Activated CD4-positive, CD25-positive, alpha-beta regulatory T cell (primary cell): ENCODE measurements at places on chromosomes 6 and 20.
A peak's percentile ranks its signal among the peaks of the same experiment; 100 is the strongest.

DNA sequence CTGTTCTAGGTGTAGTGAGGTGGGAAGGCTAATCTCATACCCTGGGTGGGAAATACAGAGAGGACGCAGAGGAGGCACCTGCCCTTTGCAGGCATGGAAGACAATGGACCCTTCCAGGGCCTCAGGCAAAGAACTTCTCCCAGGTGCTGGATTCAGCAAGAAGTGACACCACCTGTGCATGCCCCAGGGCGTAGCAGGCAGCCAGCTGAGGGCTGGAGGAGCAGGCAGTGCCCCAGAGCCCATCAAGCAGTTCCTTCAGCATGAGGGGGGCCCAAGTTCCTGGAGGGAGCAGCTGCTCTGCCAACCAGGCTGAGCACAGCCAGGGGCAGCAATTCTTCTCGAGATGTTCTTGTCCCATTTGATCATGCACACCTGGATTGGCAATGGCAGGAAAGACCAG is 170.3 kb upstream of the PDE10A start:
- no peak for DNase-seq

DNA sequence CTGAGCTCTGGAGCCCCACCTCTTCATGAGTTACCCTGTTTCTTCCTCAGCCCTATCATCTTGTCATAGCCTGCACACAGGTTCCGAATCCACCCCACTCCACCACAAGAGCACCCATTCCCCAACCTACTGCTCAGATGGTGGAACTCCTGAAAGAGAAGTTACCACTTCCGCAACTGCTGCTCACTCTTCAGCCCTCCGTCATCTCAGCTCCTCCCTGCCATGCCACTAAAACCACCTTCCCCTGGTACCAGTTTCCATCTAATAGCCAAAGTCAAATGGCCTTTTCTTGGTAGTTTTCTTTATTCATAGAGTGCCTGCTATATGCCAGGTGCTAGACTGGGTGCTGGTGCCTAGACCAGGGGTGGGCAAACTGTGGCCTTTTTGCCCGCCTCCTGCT is 3.9 kb downstream of the RAB22A start:
- no peak for DNase-seq

DNA sequence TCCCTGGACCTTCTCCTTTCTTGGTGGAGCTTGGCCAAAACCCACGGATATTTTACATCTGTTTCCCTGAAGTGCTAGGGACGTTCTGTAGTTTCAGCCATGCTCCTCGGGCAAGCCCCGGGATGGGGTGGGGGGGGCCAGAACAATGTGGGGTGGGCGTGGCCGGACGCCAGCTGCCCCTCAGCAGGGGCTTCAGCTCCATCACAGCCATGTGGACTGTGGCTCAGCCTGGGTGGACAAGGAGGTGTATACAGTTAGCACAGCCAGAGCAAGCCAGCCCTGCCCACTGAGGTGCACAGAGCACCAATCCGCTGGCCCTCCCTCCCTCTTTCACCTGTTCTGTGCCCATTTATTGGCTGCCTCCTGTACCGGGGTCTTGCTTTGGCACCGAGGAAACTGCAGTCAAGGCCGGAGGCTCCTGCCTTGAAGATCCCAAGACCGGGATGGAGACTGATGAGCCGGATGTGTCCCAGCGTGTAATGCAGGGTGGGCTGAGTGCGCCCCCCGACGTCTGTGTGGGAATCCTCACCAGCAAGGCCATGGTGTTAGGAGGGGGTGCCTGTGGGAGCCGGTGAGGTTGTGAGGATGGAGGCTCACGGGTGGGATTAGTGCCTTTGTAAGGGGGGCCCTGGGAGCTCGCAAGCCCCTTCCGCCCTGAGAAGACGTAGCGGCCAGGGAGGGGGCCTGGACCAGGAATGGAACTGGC is 28.0 kb downstream of the FRMD1 start:
- DNase-seq: no peak

DNA sequence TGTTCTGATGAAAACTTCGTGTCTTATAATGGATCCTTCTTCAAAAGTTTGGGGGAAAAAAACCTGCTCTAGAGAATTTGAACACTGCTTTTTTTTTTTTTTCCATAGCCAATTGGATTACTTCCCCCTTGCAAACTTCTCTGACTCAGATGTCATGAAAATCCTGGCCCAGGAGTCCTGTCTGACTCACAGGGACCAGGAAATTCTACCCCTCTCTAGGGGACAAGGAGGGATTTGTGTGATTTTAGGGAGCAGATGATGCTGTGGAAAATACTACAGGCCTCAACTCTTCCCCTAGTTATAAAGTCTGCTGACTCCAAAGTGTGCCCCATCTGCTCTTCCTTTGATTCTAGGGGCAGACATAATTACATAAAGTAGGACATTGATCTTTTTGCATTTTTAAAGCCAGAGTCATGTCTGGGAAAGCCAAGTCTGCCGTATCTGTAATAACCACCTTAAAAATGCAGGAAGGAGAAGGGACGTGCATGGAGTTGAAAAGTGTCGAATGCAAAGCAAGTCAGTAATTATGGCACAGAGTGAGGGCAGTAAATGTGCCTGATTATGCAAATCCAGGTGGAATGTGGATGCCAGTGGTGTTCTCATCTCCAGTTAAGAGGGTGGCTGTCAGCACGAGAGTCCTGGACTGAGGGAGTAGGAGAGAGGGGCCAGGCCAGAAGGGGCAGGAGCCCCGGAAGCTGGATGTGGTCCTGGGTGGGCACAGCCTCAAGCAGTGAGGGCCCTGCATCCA is 144.3 kb upstream of the SULF2 start:
- no peak for DNase-seq

- peak; percentile 70 for DNase-seq
Measured at GRCh38 chr20:5529331-5530148, 212.8 kb upstream of the PROKR2 start.

GRCh38 chr6:21053612-21054011 is 519.4 kb downstream of the CDKAL1 start:
- DNase-seq: no peak

DNA sequence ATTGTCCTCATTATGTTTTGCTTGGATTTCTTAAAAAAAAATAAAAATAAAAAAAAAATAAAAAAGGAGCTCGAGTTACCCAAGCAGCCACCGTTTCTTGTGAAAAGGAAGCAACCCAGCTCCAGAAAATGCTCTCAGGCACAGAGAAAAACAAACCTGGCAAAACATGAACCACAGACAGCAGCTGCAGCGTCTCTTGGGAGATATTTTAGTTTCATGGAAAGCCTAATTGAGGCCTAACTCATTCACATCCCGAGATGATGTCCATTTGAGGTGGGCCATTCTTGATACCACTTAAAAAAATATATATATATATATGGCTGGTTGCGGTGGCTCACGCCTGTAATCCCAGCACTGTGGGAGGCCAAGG is 13.7 kb upstream of the MRAP2 start:
- DNase-seq: no peak

- no peak for DNase-seq
Measured at GRCh38 chr6:145829950-145830349, 15.4 kb upstream of the FBXO30 start.

GRCh38 chr6:136524339-136524935 is 25.8 kb downstream of the MAP7 start:
- DNase-seq: no peak

DNA sequence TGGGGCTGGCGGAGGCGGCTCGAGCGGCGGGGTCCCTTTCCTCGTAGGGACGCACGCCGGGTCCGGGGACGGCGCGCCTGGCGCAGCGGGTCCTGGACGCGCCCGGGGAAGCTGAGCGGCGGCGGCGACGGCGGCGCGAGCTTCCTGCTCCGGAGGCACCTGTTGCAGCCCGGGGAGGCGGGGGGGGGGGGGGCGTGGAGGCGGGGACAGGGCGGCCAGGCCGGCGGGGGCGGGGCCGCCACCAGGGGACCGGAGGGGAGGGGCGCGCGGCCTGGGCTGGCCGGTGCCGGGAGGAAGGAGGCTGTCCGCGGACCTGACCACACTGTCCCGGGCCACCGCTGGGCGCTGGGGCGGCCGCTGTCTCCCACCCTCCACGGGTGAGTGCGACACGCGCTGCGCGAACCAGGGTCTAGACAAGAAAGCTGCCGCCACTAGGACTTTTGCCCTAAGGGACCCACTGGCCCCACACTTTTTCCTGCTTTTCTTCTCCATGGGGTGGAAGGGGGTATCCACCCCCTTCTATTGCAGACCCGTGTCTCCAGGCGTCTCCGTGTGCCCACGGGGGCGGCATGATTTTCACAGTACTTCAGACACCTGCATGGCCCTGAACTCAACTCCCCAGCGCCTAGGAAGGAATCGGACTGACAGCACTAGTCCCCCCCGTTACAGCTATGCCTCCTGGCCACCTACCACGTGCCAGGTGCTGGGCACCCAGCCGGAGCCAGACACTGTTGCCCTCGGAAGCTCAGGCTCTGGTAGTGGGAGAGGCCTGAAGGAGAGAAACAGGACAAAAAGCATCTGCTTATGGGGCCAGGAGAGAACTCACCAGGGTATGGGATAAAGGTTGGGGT is at the start of gene NFATC2:
Gene NFATC2 (minus strand): TSS at position 149 of the 851 bp plus-strand sequence. CDS start 220 bp downstream, outside the sequence.
- DNase-seq: peak; percentile 25

- no peak for DNase-seq
Measured at GRCh38 chr20:23082846-23083552, 3.1 kb downstream of the CD93 start.

- peak; percentile 3 for DNase-seq
Measured at GRCh38 chr20:10218536-10219451, at the start of gene SNAP25. Gene SNAP25, plus strand, starts transcription at chr20:10218830. Its CDS starts 56,662 bp downstream, at chr20:10275492.

- DNase-seq: no peak
Measured at GRCh38 chr20:15619341-15619740, 953.9 kb downstream of the KIF16B start.

GRCh38 chr6:107646176-107646575 is 156.3 kb downstream of the SOBP start:
- no peak for DNase-seq

GRCh38 chr20:31606804-31607639 is 1.9 kb downstream of the ID1 start:
- DNase-seq: no peak

GRCh38 chr6:160634706-160635105 is 29.4 kb downstream of the LPA start:
- no peak for DNase-seq

DNA sequence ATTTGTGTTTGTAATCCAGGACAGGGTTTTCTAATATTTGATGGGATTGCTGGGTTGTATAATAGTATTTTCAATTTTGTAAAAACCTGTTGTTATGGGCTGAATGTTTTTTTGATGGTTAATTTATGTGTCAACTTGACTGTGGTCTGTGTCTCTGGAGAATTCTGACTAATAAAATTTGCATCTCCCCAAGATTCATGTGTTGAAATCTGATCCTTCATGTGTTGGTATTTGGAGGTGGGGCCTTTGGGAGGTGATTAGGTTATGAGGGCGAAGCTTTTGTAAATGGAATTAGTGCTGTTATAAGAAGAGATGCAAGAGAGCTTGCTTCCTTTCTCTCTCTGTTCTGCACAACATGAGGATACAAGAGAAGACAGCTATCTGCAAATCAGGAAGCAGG is 48.7 kb upstream of the SAMD5 start:
- no peak for DNase-seq

DNA sequence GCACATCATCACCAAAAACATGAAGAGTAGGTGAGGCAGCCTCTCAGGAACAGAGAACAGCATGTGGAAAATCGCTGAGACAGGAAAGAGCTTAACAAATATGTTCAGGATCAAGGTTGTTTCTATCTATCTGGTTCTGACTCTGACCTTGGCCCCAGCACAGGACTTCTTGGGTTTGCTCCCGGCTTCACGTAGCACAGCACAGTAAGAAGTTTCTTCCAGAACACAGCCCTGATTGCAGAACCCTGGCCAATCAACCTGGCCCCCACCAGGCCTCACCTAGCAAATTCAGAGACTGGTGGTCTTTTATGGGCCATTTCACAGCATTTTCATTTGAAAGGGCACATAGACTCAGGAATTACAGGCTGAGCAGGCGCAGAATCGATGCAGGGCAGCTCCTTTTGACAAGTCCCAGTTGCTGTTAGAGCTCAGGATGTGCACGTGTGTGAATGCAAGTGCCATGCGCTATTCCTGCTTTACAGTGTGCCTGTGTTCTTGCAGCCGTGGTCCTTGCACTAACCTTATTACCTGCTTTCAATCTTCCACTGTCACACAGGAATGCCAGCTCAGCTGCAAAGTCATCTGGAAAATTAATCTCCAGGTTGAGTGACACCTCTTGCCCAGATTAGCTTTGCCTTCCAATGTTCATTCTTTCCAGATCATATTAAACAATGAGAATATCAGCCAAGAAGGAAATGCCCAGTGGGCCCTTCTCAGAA is 100.5 kb upstream of the SLC2A12 start:
- no peak for DNase-seq

DNA sequence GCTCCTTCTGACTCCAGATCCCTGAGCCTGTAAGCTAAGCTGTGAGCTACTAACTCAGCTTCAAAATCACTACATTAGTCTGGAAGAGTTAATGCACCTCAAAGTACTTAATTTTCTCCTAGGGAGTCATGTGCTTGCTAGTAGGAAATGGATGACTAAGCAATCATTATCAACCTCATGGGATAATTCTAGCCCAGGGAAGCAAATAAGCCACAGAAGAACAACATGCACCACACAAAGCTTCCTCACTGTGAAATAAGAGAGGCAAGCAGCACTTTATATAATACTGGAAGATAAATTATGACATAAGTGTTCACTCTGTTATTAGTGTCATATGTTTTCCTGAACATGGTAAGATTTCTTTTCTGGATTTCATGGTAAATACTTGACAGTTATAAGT is 57.9 kb upstream of the RCAN2 start:
- DNase-seq: no peak

DNA sequence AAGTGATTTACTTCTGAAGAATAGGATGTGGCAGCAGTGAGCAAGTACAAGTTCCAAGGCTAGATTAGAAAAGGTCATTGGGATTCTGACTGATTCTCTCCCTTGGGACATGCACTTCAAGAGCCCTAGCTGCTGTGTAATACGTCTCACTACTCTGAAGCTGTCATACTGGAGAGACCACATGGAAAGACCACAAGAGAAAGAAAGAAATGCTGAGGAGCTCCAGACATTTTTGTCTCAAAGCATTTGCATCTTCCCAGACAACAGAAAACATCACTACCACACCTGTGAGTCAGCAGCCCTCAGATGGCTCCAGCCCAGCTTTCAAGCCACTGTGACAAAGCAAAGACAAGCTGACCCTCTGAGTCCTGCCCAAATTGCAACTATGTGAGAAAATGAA is 20.7 kb downstream of the TENT5A start:
- DNase-seq: no peak

- DNase-seq: no peak
Measured at GRCh38 chr6:168034537-168034936, 37.1 kb downstream of the KIF25 start.

- no peak for DNase-seq
Measured at GRCh38 chr20:44576297-44576696, 6.1 kb upstream of the PKIG start.
